ENCODE measurements at places on chromosomes 2 and 18.

- no peak for DNase-seq
Observed at GRCh38 chr2:133431289-133431688, 137.0 kb downstream of the NCKAP5 start.

DNA sequence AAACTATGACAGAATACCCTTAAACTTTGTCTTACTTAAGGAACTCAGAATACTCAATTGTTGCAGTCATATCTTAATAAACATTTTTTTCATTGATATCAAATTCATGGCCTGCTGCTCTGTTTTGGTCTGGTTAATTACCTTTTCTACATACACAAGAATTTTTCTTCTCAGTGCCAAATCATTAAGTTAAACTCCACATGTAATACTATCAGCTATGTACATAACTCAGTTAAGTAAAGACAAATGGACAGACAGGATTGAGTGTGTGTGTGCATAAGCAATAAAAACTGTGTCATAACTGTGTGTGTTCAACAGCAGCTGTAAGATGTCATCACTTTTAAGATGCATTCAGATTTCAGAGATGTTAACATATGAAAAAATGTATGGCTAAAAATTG, 34.4 kb downstream of the VRK2 start:
- no peak for DNase-seq

- peak; percentile 61 for DNase-seq
Observed at GRCh38 chr2:43218702-43219382, 7.6 kb downstream of the ZFP36L2 start.

DNA sequence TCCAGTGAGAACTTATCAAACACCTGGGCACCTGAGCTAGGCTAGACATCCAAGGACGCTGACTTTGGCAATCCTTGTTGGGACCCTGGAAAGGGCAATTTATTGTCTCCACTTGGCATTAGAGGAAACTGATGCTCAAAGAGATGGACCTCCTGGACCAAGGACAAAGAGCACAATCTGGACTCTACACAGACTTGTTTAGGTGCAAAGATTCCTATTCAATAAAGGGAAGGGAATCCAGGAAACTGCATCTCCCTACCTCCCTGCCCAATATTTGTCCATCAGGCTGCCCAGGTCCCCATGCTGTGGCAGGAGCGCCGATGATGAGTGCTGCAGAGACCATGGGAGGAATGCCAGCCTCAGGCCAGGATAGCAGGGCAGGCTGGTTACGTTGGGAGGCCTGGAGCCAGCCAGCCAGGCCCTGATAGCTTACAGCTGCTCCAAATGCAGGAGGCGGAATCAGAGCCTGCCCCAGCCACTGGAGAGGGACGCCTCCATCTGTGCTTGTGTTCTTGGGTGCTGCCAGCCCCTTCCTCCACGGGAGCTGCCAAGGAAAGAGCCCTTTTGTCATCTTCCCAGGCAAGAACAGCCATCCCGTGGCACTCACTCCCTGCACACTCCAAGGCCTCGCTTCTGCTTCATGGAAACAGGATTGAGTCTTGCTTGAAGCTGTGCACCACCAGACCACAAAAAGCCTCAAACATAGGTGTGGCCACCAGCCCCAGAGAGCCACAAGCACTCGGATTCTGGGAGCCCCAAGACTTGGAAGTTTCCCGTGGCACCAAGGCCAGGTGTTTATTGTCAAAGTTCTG, 60.0 kb downstream of the HS1BP3 start:
- DNase-seq = peak; percentile 24

- no peak for DNase-seq
Observed at GRCh38 chr2:2875296-2875695, 502.3 kb downstream of the EIPR1 start.

- no peak for DNase-seq
Observed at GRCh38 chr2:86413296-86414094, 27.7 kb upstream of the KDM3A start.

DNA sequence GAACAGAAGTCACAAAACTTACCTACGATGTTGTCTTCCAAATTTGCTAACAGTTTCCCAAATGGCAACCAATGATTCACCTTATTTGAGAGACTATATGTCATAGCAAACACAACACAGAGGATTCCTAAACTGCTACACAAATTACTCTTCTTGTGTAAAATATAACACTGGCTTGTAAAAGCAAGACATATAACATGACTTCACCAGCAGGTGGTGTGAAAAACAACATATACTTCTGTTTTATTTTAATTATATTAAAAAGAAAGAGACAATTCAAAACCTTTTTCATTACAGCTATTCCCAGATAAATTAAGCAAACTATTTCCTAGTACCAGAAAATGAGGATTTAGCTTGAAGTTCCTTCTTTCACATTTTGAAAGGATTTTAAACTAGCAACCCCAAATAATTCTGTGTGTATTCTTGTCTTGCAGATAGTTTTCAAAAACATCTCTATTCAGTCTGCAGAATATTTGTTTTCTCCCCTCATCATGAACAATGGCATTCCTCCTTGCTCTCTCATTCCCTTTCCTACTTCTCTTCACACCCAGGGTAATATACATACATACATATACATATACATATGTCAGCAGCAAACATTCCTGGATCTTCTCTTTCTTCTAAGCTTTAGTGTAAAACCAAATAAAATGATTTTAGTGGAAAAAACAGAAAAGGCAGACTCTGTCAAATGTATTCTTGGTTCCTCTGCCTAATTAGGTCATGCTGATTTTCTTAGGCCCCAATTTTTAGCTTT, 62.1 kb downstream of the SCN3A start:
- no peak for DNase-seq

GRCh38 chr2:118431997-118432396, 343.7 kb downstream of the INSIG2 start:
- DNase-seq = no peak

- DNase-seq = no peak
Observed at GRCh38 chr18:41458376-41458775, 496.7 kb upstream of the PIK3C3 start.

GRCh38 chr18:12088096-12088495, 5.5 kb upstream of the ANKRD62 start:
- DNase-seq = no peak

GRCh38 chr2:3847397-3848052, 144.2 kb downstream of the DCDC2C start:
- DNase-seq = no peak

- no peak for DNase-seq
Observed at GRCh38 chr2:101803945-101804696, 106.6 kb downstream of the MAP4K4 start.

DNA sequence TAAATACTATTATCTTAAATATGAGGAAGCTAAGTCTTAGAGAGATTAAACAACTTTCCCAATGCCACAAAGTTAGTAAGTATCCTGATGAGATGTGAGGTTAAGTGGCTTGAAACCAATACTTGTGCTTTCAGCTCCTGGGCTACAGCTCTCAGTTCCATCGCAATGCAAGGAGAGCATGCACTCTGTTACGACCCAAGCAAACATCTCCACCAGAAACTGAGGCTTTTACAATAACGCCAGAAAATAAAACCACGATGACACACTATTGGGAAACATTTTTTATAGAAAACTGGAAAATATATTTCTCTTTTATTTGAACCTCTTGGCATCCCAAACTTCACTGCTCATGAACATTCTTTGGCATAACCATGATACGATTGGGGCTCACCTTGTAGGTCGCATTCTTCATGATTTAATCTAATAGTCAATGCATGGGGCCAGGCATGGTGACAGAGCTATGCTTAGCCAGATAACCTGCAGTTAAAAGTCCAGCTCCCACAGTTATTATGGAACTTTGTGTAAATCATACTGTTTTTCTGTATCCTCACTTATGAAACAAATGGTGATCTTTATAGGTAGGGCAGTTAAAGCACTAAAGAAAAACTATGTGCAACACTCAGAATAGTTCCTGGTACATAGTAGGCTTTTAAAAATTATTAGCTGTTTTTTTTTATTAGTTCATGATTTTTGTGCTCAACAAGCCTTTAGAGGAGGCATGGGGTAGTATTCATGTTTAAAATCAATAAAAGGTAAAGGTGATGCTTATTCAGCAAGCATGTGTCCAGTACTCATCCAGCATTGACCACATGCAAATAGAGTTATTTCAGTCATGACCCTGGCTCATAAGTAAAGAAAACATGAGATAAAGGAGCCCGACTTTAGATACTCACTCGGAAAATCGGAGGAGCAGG, 238.3 kb upstream of the TRIB2 start:
- DNase-seq = no peak

GRCh38 chr18:43236921-43237320, 40.4 kb downstream of the SYT4 start:
- no peak for DNase-seq

- DNase-seq = peak; percentile 8
Observed at GRCh38 chr2:75548036-75548573, 12.6 kb downstream of the EVA1A start.

DNA sequence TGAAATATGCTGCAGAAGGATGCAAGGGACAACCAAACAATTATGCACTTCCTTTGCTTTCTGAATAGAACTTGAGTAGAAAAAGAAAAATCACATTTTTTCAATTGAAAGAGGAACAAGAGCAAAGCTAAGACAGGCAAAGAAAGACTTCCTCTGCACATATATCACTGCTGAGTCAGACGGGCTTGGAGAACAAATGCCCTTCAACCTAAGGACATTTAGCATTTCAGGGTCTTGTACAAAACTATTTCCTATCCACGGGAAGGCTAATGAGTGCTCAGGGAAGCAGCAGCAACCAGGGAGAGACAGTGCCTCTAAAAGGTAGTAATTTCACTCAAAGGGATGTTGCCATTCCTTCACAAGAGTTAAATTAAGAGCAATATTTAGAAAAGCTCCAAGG, 570.0 kb upstream of the GCFC2 start:
- no peak for DNase-seq

GRCh38 chr18:23158058-23158457, 22.8 kb downstream of the CABLES1 start:
- no peak for DNase-seq

- no peak for DNase-seq
Observed at GRCh38 chr2:172859581-172860335, 124.1 kb downstream of the RAPGEF4 start.

GRCh38 chr2:167987026-167987425, 260.4 kb downstream of the STK39 start:
- DNase-seq = no peak

- peak; percentile 29 for DNase-seq
Observed at GRCh38 chr2:33197198-33197938, 250.6 kb downstream of the LTBP1 start.

DNA sequence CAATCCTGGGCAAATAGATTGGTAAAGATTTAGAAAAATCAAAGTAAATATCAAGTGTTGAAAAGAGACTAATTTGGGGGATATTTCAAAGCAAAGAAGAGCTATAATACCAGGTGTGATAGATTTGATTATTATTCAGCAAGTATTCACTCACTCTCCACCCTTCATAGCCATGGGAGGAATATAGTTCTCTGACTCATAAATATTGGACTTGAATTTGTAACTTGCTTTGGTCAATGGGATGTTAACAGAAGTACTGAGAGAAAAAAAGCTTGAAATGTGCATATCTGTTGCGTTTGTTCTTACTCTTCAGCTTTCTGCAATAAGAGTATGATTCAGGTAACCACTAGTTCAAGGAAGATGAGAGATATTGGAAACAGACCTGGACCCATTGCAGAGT, 54.5 kb upstream of the IKZF2 start:
- no peak for DNase-seq

- DNase-seq = no peak
Observed at GRCh38 chr18:70423120-70423519, 134.3 kb downstream of the SOCS6 start.

GRCh38 chr18:46883180-46883579, 34.1 kb downstream of the PIAS2 start:
- no peak for DNase-seq

DNA sequence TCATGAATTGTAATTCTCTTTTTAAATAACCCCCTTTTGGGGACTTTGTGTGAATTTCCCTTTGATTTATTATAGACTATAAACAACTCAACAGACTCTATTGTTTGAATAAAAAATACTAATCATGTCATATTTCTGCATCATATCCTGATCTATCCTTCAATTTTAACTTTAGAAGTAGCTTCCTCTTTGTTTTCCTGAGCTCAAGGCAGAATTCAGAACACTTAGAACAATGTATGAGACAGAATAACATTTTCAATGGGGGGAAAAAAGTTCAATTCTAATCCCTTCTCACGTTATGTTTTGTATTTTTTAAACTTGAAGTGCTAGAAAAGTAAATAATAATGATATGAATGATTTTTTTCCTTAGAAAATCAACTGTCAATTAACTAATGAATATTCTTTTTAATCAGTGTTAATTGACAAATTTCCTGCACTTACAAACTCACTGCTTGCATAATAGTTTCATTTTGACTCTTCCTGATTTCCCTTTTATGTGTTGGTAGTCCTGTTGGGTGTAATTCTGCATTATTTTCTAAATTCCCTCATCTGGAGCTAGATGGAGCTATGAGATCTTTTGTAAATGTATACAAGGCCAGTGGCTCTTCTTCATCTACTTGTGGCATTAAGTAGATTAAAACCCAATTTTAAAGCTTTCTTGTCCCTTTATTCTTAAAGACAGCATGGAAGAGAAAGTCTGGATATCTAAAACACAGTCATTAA, 326.1 kb downstream of the PARD3B start:
- no peak for DNase-seq

GRCh38 chr2:217079165-217079564, 219.3 kb upstream of the TNP1 start:
- DNase-seq = no peak

GRCh38 chr2:181185421-181185820, 205.0 kb downstream of the UBE2E3 start:
- DNase-seq = no peak

Data from mucosa of gallbladder (tissue), 1 donor.